ENCODE measurements at places on chromosomes 6 and 20.

GRCh38 chr6:45966340-45966739 is 49.3 kb downstream of the CLIC5 start:
- DNase-seq: no peak

DNA sequence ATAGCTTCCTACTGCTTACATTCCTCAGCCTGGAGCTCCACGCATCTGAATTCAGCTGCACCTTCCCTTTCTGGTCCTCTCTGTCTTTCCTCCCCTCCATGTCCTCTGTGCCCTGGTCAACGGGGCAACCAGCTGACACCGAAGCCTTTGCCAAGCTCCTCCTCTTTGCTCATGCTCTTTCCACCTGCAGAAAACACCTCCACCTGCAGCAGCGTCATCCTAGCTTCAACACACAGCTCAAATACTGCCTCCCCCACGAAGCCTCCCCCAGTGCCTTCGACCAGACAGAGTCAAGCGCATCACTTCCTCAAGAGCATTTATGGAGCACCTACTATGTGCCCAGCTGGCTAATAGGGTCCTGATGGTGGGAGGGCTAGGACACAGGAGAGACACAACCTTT is 9.2 kb downstream of the CDH22 start:
- DNase-seq: no peak

DNA sequence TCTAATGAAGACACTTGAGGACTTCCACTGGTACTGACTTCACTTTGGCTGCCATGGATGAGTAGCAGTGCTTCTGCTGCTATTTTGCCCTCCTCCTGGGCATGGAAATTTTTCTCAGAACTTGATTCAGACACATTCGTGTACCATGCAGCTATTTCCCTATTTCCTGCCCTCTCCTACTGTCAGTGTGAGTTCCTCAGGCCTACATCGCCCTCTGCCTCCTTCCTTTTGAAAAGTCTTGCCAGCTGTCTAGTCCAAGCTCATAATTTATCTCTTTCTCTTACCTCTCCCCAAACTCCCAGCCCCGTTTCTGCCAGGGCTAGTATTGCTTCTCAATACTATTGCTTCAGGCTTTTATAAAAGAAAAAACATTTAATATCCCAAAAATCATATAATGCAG is 470.2 kb downstream of the ADGRB3 start:
- DNase-seq: no peak

DNA sequence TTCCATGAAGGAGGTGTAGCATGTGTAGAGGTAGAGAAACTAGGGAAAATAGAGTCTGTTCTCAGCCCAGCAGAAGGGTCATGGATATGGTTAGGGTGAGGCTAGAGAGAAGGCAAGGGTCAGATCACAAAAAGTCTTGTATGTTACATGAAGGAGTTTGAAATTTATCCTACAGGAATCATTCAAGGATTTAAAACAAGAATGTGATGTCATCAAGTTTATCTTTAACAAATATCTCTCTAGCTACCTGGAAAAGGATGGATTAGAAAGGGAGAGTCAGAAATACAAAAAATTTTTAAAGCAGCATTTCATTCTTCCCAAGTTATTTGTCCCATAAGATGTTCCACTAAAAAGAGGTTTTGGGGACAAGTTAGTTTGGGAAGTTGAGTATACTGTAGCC is 4.4 kb upstream of the CHD6 start:
- no peak for DNase-seq
